ENCODE measurements at places on chromosomes 5 and 9.

DNA sequence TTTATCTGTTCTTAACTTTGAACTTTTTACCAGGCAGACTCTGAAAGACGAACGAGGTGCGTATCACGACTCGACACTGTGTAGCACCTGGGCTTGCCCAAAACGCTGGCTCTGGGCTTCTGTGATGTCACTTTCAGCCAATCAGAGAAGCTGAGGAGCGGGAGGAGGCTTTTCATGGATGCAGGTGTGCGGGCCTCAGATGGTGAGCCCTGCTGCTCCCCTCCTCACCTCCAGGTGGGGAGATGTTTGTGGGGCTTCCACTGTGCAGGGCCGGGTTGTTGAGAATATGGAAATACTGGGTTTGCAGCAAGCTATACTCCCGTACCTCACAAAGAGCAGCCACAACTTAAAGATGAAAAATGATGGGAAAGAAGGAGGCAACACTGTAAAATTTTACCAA, 246.3 kb downstream of the IRX2 start:
- no peak for DNase-seq

GRCh38 chr9:89899573-89899972, 294.8 kb downstream of the GADD45G start:
- DNase-seq = no peak

- DNase-seq = peak; percentile 32
Measured at GRCh38 chr5:112958093-112959088, 18.2 kb upstream of the DCP2 start.

- no peak for DNase-seq
Measured at GRCh38 chr5:132179405-132179804, 48.2 kb downstream of the P4HA2 start.

DNA sequence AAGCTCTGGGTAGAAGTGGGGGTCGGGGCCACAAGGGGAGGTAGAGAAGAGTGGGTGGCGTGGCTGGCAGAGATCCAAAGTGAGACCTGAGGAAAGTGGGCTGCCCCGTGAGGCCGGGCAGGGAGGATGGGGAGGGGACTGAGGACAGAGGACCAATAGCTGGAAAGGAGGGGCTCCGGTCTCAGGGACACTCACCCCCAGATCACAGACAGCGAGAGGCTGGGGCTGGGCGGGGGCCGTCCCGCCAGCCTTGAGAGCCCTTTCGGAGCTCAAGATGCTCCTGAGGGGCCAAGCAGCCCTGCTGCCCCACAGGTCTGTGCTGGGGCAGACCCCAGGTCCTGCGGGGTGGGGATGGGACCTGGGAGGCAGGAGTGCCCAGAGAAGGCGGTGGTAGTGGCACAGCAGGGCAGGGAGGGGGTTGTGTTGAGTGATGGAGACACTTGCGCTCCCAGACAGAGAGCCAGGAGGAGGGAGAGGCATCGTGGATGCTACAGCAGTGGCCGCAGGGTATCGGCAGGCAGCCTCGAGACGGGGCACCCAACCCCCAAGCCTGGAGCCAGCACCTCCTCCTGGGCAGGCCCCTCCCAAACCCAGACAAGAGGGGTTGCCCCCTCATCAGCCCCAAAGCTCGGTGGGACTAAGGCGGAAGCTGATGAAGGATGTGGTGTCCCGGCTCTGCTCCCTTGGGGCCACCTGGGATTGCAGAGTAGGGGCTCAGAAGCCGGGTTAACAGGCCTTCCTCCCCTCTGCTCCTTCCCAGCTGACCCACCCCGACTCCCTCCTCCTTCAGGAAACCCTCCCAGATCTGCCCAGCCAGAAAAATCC, 3.4 kb downstream of the SARDH start:
- DNase-seq = no peak

- no peak for DNase-seq
Measured at GRCh38 chr5:82786748-82787147, 290.4 kb downstream of the TMEM167A start.

GRCh38 chr5:34998058-34998789, 49.5 kb downstream of the AGXT2 start:
- DNase-seq = no peak

DNA sequence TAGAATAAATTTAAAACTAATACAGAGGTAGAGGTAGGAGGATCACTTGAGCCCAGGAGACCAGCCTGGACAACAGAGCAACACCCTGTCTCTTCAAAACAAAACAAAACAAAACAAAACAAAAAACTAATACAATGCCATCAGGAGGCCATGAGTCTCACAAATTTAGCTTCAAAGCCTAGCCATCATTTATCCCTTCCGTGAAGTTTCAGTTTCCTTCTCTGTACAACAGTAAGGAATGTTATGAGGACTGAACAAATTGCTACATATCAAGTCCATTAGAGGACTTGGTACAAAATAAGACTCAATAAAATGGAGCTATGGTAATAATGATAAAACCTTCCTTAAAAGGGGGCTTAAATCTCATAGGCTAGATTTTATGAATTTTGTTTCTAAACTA, 60.8 kb downstream of the MAPKAP1 start:
- DNase-seq = no peak

DNA sequence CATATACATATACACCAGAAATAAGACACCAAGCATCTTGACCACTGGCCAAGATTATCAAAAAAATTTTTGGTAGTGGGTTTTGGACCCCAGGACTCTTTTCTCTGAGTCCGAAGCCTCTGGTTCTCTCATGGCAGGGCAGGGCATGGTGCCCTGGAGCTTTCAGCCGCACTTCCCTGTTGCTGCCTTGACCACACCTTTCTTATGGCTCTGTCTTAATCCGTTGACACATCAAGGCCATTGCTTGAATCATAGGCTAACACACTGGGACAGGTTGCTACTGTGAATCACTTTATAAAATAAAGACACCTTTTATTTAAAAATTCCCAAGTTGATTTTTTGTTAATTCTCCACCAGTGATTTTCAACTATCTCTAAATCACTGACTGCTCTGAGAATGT, 45.4 kb upstream of the CAST start:
- DNase-seq = no peak

DNA sequence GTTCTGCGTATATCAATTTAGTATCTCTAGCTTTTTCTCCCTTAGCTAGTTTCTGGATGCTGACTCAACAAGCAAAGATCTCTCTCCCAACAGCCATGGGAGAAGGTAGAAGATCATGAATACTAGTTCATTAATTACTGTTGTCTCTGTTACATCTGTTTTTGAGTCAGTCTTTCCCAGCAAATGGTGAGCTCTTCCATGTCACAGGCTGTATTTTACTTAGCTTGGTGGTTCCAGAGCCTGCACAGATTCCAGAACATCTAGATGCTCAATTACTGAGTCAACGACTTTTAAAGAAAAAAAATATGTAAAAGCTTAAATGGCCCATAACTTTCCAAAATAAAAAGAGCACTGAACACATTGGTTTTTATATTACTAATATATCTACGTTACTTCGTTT, 307.2 kb downstream of the NSG2 start:
- DNase-seq = no peak

DNA sequence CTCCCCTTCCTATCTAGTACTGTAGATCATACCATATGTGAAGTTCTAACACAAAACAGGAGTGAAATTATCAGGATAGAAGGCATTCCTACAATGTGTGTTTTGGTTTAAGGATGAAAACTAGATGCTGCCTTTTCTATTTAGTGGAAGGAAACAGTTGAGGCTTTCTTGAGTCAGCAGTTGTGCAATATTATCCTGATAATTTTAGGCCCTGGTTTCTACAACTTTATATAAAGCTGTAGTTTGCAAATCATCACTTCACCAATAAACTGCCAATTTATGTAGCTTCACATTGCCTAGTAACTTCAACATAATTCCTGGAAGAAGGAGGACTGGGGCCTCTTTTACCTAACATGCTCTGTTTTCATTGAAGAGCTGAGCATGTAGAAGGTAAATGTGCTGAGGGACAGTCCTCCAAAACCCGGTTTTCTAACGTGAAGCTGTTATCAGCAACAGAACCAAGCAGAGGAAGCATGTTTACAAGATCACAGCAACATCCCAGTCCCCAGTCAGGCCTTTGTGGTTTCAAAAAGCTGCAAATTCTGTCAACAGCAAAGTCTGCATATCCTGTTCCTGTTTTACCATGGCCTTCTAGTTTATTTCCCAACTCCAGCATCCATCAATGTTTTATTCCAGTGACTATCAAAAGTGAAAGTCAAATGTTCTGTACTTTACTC, 513.4 kb upstream of the MEF2C start:
- DNase-seq = no peak

DNA sequence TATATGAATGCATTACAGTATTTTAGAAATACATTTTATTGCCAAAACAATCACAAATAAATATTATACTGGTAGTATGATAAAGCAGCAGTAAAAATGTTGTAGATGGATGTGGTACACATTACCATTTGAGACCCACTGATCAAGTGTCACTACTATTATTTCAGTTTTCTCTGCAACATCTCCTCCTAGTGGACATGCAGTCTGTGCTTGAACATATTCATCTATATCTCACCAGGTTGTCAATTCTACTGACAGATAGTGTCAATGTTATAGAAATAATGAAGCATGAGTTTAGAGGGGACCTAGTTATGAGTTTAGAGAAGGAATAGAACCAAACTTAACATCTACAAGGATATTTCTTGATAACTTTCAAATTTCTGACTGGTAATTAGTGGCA, 39.2 kb upstream of the ELOVL7 start:
- DNase-seq = no peak

DNA sequence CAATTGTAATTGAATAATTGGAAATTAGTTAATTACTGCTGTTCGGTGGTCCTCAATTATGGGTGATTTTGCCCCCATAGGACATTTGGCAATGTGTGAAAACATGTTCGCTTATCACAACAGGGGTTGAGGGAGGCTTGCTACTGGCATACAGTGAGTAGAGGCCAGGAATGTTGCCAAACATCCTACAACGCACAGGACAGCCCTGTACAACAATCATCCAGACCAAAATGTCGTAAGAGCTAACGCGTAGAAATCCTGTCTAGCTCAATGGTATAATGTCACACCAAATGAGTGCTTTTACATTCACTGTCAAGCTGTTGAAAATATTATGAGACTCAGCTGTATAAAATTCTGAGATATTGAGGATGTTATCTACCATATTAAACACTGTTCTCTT, 464.4 kb upstream of the TUSC1 start:
- DNase-seq = no peak

GRCh38 chr5:126253406-126253805, 169.8 kb upstream of the GRAMD2B start:
- DNase-seq = no peak

- DNase-seq = no peak
Measured at GRCh38 chr9:16344343-16344742, 526.1 kb downstream of the BNC2 start.

DNA sequence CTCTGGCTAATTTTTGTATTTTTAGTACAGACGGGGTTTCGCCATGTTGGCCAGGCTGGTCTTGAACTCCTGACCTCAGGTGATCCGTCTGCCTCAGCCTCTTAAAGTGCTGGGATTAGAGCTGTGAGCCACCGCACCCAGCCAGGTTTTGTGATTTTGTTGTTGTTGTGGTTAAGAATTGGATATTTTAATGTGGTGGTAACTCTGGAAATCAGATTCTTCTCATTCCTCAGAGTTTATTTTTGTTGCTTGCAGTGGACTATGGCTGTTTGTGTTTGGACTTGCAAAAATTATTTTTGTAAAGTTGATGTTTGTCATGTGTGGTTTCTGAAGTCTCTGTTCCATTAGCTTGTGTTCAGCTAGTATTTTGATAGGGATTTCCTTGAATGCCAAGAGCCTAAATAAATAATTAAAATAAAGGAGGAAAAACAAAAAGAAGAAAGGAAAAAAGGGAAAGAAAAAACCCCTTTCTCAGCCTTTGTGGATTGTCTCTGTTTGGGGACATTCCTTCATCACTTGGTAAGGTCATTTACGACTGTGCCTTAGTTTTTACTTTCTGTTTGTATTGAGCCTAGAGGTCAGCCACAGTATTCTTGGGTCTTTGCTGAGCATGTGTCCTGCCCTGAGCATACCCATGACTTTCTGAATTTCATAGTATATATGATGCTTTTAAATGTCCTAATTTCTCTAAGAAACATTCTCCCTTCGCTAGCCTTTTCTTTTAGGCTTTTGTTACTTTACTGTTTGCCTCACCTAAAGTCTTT, 37.3 kb downstream of the PBX3 start:
- no peak for DNase-seq

- DNase-seq = no peak
Measured at GRCh38 chr9:131651599-131651998, 88.3 kb downstream of the RAPGEF1 start.
